ENCODE measurements at places on chromosomes 7 and 10.
A peak's percentile ranks its signal among the peaks of the same experiment; 100 is the strongest.

GRCh38 chr10:13068484-13068883, 31.5 kb upstream of the OPTN start:
- DNase-seq = no peak

GRCh38 chr10:109067031-109067430, 856.3 kb downstream of the XPNPEP1 start:
- no peak for DNase-seq

GRCh38 chr10:71133710-71134686, 78.4 kb upstream of the UNC5B start:
- no peak for DNase-seq

DNA sequence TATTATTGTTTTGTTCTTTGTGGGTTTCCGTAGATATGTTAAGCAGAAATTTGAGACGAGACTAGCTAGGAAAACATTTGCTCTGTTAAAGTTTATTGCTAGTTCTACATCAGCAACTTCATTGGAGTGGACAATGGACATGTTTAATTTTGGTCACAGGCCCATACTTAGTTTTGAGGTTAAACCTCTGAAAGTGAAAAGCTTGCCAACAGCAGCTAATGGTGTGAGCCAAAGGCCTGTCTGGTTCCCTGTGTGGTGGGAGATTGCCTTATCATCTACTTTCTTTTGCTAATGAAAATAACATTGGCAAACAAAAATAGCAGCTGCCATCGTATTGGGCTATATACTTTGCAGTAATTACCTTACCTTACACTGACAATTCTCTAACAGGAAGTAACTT, 388.4 kb upstream of the FZD8 start:
- no peak for DNase-seq

- DNase-seq = peak; percentile 27
Measured at GRCh38 chr7:77940647-77941046, 142.1 kb downstream of the PHTF2 start.

DNA sequence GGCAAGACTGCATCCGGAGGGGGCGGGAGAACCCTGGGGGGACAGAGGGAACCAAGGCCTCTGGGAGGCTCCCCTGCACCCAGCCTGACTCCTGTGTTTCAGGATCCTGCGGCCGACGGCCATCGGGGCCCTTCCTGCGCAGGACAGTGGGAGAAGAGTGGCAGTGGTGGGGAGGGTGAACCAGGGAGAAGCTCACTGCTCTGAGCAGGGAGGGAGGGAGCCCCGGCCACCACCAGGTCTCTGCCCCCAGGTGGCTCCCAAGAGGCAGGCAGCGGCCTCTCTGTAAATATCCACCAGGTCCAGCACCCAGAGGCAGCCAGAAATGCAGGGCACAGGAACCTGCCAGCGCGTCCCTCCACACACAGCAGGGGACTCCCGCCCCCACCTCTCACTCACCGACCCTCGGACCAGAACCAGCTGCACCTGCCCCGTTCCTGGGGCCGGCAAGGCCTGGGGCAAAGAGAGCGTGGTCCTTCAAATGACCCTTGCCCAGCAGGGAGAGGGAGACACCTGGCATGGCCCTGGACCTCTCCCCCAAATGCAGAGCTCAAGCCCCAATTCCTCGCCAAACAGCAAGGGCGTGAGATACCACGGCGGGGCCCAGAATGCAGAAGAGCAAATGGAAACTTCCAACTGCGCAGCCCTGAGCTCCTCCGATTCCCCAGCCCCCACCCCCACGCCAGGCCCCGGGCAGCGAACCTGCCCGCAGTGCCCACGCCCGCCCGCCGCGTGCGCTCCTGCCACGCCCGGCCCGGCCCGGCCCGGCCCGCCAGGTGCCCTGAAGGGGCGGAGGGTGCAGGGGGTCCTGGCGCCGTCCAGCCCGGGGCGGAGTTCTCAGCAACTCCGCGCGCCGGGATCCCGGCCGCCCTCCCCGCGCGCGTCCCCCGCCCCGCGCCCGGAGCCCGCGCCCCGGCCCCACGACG, 805 bp downstream of the RASGEF1A start:
- no peak for DNase-seq

- no peak for DNase-seq
Measured at GRCh38 chr7:114857605-114858004, 64.3 kb upstream of the MDFIC start.

DNA sequence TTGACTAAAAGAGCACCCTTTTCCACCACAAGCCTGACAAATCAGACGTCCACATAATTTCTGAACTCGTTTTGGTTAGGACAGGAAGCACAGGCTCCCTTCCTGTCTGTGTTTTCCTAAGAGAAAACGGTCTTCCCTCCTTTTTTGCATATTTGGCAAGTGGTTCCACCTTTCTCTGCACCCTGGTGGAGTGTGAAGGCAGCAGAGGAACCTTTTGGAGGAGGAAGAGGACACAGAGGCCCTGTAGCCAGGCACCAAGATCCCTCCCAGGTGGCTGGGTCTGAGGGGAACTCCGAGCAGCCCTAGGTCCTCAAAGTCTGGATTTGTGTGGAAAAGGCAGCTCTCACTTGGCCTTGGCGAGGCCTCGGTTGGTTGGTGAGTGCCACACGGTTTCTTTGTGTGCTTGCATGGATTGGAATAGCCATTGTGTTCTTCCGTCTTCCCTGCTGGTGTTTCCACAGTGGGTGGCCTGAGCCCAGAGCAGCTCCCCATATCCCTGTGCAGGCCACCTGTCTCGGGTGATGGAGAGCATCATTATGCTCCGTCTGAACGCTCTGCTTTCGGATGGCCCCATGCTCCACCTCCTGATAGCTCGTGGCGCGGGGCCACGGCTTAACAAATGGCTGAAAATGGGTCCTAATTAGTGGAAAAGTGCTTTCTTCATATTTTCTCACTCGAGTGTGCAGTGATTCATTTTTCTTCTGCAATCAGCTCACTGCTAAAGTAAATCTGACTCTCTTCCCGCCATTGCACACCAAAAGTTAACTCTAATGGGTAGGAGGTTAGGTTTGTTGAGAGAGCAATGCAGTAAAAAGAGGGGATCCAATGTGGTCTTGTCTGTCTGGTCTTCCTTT, 4.2 kb downstream of the IKZF1 start:
- no peak for DNase-seq

DNA sequence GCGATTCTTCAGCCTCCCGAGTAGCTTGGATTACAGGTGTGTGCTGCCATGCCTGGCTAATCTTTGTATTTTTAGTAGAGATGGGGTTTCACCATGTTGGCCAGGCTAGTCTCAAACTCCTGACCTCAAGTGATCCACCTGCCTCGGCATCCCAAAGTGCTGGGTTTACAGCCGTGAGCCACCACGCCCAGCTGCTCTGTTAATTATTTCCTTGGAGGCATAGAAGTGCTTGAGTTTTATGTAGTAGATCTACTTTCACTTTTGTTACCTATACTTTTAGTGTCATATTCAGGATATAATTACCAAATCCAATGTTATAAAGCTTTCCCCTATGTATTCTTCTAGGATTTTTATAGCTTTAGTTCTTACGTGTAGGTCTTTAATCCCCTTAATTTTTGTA, 1093.0 kb downstream of the GATA3 start:
- no peak for DNase-seq

DNA sequence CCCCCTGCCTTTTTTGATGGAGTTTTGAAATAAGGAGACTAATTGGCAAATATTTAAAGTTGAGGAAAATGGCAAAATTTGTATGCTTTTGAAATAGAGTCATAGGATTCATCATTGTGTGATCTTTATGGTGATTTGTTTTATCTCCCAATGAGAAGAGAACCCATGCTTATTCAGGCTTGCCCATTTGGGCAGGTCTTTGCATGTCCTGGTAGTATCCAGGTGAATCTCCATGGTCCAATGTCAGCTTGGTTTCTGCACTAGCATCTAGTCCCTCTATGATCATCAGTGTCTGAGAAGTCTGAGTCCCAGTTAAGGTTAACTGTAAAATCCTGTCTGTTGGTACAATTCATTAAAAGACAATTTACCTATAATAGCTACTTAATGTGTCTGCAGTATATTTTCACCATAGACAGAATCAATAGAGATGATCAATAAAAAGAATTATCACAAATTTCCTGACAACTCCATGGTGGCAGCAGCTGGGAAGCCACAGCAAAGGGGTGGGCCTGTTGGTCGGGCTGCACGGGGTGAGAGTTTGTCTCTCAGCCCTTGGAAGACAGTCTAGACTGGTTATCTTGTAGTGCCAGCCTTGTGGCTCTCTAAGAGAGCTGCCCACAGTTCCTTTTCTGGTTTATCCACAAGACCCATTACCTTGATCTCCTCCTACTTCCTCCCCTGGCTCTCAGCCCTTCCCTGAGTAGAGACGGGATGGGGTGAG, 22.2 kb upstream of the BMPER start:
- DNase-seq = no peak

DNA sequence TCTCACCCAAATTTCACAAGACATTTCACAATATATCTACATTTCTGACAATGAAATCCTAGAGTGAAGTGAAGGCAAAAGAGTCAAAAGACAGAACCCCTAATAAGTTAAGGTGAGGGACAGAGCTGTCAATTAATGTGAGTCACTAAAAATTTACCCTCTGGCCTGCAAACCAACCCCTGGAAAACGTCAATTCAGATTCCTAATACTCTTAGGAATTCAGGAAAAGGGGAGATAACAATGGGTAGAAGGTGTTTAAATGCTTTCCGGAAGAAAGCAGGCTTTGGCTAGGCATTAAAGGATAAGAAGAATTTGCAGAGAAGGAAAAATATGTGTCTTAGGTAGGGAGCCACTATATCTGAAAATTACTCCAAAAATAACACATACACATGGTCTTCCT, 299.6 kb downstream of the INHBA start:
- no peak for DNase-seq

GRCh38 chr7:140003913-140004382, 58.8 kb downstream of the PARP12 start:
- peak; percentile 26 for DNase-seq

DNA sequence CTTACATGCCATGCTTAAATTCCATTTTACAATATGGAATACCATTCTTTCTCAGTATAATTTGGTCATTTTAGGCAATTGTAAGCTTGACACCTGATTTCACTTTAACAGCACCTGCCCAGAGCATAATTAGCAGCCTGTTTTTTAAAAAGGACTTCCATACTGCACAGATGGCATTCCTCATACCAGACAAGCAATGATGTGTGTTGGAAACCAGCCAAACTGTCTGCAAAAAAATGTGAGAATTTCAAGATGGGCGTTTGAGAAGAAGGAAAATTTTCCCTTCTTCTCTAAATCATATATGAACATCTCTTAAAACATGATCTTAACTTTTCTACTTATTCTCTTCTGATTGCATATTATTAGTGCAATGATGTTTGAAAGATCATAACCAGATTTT, 40.4 kb upstream of the AGMO start:
- no peak for DNase-seq

- DNase-seq = no peak
Measured at GRCh38 chr7:28114056-28114455, 66.5 kb downstream of the JAZF1 start.

- no peak for DNase-seq
Measured at GRCh38 chr7:99096124-99096887, 47.6 kb downstream of the SMURF1 start.

DNA sequence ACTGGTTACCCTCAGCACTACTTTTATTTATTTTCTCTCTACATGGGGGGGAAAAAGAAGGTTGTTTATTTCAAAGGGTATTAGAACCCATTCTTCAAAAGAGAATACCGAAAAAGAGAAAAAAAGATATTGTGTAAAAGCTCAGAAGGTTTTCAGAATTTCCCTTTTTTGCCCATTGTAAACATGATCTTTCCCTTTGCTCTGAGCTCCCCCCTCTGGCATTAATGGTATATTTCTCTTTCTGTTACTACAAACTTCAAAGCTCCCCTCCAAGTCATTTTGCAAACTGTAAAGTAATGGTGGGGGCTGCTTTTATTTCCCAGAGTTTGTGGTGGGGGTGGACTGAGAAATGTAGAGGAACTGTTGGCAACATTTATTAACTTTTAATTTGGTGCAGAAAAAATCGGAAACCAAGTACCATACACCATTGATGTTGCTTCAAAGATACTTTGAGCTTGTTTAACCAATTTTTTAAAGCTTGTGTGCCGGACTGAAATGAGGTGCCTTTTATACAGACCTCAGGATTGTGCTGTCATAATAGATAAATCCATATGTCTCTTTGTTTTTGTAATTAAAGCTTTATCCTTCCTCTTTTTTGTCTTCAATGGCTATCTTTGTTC, 181.5 kb downstream of the EXOC4 start:
- DNase-seq = peak; percentile 10

GRCh38 chr7:107684287-107684686, 23.7 kb downstream of the SLC26A4 start:
- no peak for DNase-seq

DNA sequence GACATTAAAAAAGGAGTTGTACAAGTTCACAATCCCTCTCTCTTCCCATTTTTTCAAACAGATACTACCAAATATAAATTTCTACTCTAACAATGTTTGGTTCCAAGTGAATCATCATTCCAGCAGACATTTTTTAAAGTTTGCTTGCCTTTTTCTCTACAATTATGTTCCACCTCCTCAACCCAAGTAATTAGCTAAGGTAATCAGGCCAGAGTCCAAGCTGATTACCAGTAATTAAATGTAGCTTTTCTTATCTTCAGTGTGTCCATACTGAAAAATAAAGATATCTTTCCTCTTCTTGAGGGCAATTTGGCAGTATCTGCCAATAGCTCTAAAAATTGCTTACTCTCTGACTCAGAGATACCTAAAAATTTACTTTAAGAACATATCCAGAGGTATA, 126.0 kb downstream of the ITGB8 start:
- no peak for DNase-seq

All from NCI-H526 treated with DMSO at 0.1 percent for 48 hours (cell line).